ENCODE measurements at places on chromosomes 6 and 20. TPM values are rescaled to one million over a fixed set of nuclear protein-coding genes. Genes with fewer than 3 reads are reported as not detected.

GRCh38 chr6:19905584-19905983, 68.4 kb downstream of the ID4 start:
- DNase-seq = no peak
- H3K4me1 ChIP-seq = no peaks in the 10 kb centered on the region
- H3K36me3 ChIP-seq = no peaks in the 10 kb centered on the region
- H3K27me3 ChIP-seq = no peaks in the 10 kb centered on the region
- H3K27ac ChIP-seq = no peak overlapping the region

- no peak for DNase-seq
- no peak overlapping the region for H3K27ac ChIP-seq
- H3K4me3 ChIP-seq = no peak overlapping the region
- H3K36me3 ChIP-seq = peaks cover 25% of the 10 kb centered on the region
These were observed 96.0 kb downstream of the MAP3K5 start for GRCh38 chr6:136696238-136696637.

GRCh38 chr6:46879003-46879402, 42.7 kb downstream of the ADGRF5 start:
- H3K4me1 ChIP-seq = no peaks in the 10 kb centered on the region
- H3K36me3 ChIP-seq = peaks cover 71% of the 10 kb centered on the region
- no peaks in the 10 kb centered on the region for H3K27me3 ChIP-seq
- H3K27ac ChIP-seq = no peak overlapping the region
- DNase-seq = no peak

DNA sequence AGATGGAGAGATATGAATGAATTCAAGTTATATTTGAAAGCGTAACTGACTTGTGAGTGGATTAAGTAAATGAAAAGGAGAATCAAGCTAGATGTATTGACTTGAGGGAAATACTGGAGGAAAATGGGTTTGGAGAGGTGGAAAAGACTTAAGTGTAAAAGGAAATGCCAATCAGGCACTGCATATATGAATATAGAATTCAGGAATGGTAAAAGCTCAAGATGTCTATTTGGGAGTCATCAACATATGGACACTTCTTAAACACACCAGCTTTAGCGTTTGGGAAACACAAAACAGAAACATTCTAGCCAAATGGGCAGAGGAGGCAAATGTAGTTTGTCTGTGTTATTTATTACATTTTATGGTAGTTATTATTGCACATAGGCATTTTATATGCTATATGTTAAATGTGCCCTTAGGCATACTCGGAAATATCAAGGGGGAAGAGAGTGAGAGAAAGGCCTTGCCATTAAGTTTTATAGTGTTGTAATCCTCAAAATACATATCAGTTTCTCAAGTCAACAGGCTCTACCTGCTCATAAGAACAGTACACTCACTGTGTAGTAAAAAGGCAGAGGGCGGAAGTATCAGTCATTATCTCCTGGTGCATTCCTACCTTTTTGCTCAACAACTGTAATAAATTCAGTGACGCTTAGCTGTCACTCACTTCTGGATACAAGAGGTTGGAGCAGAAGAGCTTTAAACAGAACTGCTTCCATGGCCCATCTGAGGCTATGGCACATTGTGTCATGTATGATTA, 33.7 kb upstream of the ME1 start:
- H3K36me3 ChIP-seq = no peaks in the 10 kb centered on the region
- peaks cover 3% of the 10 kb centered on the region for H3K4me1 ChIP-seq
- DNase-seq = no peak
- no peak overlapping the region for H3K27ac ChIP-seq
- no peaks in the 10 kb centered on the region for H3K27me3 ChIP-seq
- H3K4me3 ChIP-seq = no peak overlapping the region

- no peaks in the 10 kb centered on the region for H3K36me3 ChIP-seq
- no peaks in the 10 kb centered on the region for H3K27me3 ChIP-seq
- no peak for DNase-seq
- no peaks in the 10 kb centered on the region for H3K4me1 ChIP-seq
- no peak overlapping the region for H3K4me3 ChIP-seq
These were observed 358.1 kb downstream of the SMOC2 start for GRCh38 chr6:168799067-168799466.

DNA sequence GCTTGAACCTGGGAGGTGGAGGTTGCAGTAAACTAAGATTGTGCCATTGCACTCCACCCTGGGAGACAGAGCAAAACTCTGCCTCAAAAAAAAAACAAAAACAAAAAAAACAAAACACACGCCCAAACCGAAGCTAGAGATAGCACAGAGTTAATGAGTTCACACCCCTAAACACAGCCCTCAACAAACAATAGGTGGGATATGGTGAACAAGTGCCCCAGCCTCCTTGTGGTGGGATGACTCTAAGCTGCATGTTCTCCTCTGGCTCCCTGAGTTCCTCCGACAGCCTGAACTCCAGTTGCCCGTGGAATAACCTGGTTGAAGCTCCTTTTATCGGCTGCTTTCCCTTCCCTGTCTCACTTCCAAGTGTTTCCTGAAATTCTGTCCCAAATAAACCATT, 22.1 kb upstream of the DSN1 start:
- DNase-seq = no peak
- no peak overlapping the region for H3K27ac ChIP-seq
- no peaks in the 10 kb centered on the region for H3K4me1 ChIP-seq
- H3K27me3 ChIP-seq = no peaks in the 10 kb centered on the region
- H3K4me3 ChIP-seq = no peak overlapping the region

The GRM1 gene
- polyA plus RNA-seq = 0.07 TPM

- no peak for DNase-seq
- H3K36me3 ChIP-seq = no peaks in the 10 kb centered on the region
- H3K4me1 ChIP-seq = peaks cover 77% of the 10 kb centered on the region
- H3K27ac ChIP-seq = no peak overlapping the region
- no peaks in the 10 kb centered on the region for H3K27me3 ChIP-seq
These were observed 5.1 kb downstream of the PNRC1 start for GRCh38 chr6:89085409-89086205.

DNA sequence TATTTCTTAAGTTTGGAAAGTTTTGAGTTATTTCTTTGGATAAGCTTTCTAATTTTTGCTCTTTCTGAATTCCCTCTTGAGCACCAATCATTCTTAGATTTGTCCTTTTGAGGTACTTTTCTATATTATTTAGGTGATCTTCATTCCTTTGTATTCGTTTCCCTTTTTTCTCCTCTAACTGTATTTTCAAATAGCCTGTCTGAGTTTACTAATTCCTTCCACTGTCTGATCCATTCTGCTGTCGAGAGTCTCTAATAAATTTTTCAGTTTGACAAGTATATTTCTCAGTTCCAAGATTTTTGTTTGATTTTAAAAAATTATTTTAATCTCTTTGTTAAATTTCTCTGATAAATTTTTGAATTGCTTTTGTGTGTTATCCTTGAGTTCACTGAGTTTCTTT, 16.3 kb upstream of the ZNF311 start:
- H3K4me1 ChIP-seq = peaks cover 7% of the 10 kb centered on the region
- H3K4me3 ChIP-seq = no peak overlapping the region
- no peak for DNase-seq
- no peaks in the 10 kb centered on the region for H3K36me3 ChIP-seq
- no peak overlapping the region for H3K27ac ChIP-seq

- peaks cover 18% of the 10 kb centered on the region for H3K27me3 ChIP-seq
- H3K4me3 ChIP-seq = no peak overlapping the region
- H3K36me3 ChIP-seq = no peaks in the 10 kb centered on the region
- no peak overlapping the region for H3K27ac ChIP-seq
These were observed 18.2 kb upstream of the FRMD1 start for GRCh38 chr6:168097221-168097620.

The CCN6 gene
- polyA plus RNA-seq = 0.32 TPM

DNA sequence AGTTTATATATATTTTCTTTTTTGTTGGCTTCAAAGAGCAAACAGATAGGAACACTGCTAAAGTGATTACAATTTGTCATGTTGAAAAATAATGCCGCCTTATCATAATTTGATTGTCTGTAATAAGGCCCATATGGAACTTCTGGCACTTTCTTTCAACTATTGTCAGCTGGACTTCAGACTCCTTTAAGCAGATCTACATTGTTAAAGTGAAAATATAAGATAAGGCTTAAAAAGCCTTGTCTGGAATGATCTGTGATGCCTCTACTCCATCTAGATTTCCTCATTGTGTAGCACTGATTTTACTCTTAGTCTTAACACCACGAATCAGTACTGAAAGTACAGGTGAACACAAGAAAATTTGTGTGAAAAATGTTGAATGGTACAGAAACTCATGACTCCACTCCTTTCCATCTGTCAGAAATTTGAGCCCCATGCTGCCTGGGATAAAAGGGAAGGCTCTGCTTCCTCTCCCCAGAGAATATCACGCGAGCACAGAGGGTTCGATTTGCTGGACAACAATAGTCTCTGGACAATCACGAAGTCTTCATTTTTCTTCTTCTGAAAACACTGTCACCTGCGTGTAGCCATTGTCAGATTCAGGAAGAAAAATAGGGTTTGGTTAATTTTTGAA, 56.0 kb downstream of the BCAS1 start:
- H3K36me3 ChIP-seq = no peaks in the 10 kb centered on the region
- H3K4me3 ChIP-seq = no peak overlapping the region
- no peaks in the 10 kb centered on the region for H3K4me1 ChIP-seq
- no peaks in the 10 kb centered on the region for H3K27me3 ChIP-seq

GRCh38 chr6:129662980-129663431, 47.0 kb downstream of the ARHGAP18 start:
- peaks cover 31% of the 10 kb centered on the region for H3K4me1 ChIP-seq
- peak overlapping the region; percentile 20 for H3K27ac ChIP-seq
- no peaks in the 10 kb centered on the region for H3K36me3 ChIP-seq
- no peak for DNase-seq

The CTAGE9 gene
- polyA plus RNA-seq = 0.35 TPM

- H3K4me1 ChIP-seq = no peaks in the 10 kb centered on the region
- no peaks in the 10 kb centered on the region for H3K36me3 ChIP-seq
- DNase-seq = no peak
- no peaks in the 10 kb centered on the region for H3K27me3 ChIP-seq
These were observed 85.7 kb downstream of the GJA1 start for GRCh38 chr6:121521164-121521555.

The INSM1 gene
- polyA plus RNA-seq = 0.41 TPM

The CRISP3 gene
- 1.9 TPM for polyA plus RNA-seq

The BTNL2 gene
- 1.1 TPM for polyA plus RNA-seq

DNA sequence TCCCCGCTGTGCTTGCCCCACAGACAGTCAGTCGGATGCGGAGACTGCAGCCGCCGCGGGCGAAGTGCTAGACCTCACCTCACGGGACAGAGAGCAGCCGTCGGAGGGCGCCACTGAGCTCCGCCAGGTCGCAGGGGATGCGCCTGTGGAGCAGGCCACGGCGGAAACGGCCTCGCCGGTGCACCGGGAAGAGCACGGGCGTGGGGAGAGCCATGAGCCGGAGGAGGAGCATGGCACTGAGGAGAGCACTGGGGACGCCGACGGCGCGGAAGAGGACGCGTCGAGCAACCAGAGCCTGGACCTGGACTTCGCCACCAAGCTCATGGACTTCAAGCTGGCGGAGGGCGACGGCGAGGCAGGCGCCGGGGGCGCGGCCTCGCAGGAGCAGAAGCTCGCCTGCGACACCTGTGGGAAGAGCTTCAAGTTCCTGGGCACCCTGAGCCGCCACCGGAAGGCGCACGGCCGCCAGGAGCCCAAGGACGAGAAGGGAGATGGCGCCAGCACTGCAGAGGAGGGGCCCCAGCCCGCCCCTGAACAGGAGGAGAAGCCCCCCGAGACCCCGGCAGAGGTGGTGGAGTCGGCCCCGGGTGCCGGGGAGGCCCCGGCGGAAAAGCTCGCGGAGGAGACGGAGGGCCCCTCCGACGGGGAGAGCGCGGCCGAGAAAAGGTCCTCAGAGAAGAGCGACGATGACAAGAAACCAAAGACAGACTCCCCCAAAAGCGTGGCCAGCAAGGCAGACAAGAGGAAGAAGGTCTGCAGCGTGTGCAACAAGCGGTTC, 66.4 kb downstream of the SSR1 start:
- H3K4me1 ChIP-seq = peaks cover 18% of the 10 kb centered on the region
- H3K4me3 ChIP-seq = no peak overlapping the region
- H3K36me3 ChIP-seq = peaks cover 68% of the 10 kb centered on the region
- no peak for DNase-seq
- no peak overlapping the region for H3K27ac ChIP-seq

The SIRPA gene
- 9.8 TPM for polyA plus RNA-seq

- H3K36me3 ChIP-seq = no peaks in the 10 kb centered on the region
- no peak for DNase-seq
- H3K27ac ChIP-seq = no peak overlapping the region
- H3K4me3 ChIP-seq = no peak overlapping the region
These were observed 809.4 kb upstream of the EYS start for GRCh38 chr6:66516377-66516776.

DNA sequence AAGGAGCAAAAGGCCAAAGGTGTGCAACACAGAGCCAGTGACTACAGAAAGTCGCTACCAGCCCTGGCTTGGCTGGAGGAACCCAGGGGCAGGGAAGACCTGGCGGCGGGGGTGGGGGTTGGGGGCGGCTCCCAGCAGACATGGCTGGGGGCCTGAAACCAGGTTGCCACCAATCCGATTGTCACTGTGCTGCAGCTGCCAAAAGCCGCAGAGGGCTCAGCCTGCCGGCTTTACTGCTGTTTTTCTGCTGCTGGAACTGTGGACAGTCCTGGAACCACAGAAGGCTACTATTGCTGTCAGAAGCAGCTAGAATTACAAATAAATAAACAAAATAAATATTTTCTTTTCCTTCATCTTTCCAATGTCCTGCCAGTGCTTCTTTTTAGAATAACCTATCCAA, 25.7 kb upstream of the OGFRL1 start:
- no peak for DNase-seq
- H3K4me3 ChIP-seq = no peak overlapping the region
- H3K4me1 ChIP-seq = no peaks in the 10 kb centered on the region
- H3K27ac ChIP-seq = no peak overlapping the region
- H3K27me3 ChIP-seq = no peaks in the 10 kb centered on the region

The ZBTB12 gene
- 23.1 TPM for polyA plus RNA-seq

- peaks cover 42% of the 10 kb centered on the region for H3K27me3 ChIP-seq
- DNase-seq = no peak
- no peak overlapping the region for H3K4me3 ChIP-seq
- no peaks in the 10 kb centered on the region for H3K36me3 ChIP-seq
These were observed 19.4 kb upstream of the TFAP2A start for GRCh38 chr6:10434235-10434634.

GRCh38 chr6:110761371-110761770, 53.9 kb downstream of the CDK19 start:
- H3K27me3 ChIP-seq = no peaks in the 10 kb centered on the region
- no peak overlapping the region for H3K27ac ChIP-seq
- H3K4me1 ChIP-seq = no peaks in the 10 kb centered on the region
- H3K4me3 ChIP-seq = no peak overlapping the region
- DNase-seq = no peak

The KIF25 gene
- polyA plus RNA-seq = 14.6 TPM

DNA sequence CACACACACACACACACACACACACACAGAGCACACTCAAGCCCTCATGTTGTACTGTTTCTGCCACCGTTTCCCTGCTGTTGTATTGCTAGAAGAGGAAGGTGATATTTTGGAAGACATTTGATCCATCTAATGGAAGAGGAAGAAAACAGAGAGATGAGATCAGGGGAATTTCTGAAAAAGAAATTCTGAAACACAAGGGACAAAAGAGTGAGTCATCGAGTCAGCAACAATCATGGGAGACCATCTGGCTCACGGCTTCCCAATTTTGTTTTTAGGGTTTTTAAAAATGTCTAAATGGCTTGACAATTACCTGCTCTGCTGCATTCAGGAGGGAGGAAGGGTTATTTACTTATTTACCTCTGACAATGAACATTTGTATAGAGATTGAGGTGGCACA, 22.0 kb downstream of the SOX4 start:
- no peaks in the 10 kb centered on the region for H3K36me3 ChIP-seq
- H3K27ac ChIP-seq = no peak overlapping the region
- DNase-seq = no peak
- no peaks in the 10 kb centered on the region for H3K27me3 ChIP-seq
- H3K4me1 ChIP-seq = peaks cover 8% of the 10 kb centered on the region
